ENCODE measurements at places on chromosomes 1 and 21. TPM values are rescaled to one million over a fixed set of nuclear protein-coding genes. Genes with fewer than 3 reads are reported as not detected.

TEKT2 gene
- 5.9 TPM for polyA plus RNA-seq

GRCh38 chr1:32903991-32904785 is 3.0 kb upstream of the TMEM54 start:
- no peak for DNase-seq

DNA sequence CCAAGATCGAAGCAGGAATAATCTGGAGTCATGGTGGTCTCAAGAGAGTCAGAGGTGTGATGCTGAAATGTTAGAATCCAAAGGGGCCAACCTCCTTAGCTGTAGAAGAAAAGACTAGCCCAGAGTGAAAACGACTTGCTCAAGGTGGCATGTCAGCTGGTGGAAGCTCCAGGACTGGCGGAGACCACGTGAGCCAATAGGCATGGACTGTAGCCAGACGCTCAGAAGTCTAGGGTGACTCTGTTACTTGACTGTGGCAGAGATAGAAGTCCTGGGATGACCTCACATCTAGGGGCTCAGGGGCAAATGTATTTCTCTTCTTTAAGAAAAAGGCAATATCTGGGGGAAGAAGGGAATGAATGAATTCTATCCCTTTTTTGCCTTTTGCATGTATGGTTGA is 267.4 kb downstream of the ATG4C start:
- no peak for DNase-seq

- DNase-seq = no peak
Observed at GRCh38 chr1:240912821-240913220, 300.9 kb upstream of the GREM2 start.

- no peak for DNase-seq
Observed at GRCh38 chr1:192626366-192627179, 9.4 kb upstream of the RGS13 start.

- DNase-seq = no peak
Observed at GRCh38 chr1:65449214-65449823, 28.9 kb downstream of the LEPR start.

XPR1 gene
- polyA plus RNA-seq = 24.6 TPM

DNA sequence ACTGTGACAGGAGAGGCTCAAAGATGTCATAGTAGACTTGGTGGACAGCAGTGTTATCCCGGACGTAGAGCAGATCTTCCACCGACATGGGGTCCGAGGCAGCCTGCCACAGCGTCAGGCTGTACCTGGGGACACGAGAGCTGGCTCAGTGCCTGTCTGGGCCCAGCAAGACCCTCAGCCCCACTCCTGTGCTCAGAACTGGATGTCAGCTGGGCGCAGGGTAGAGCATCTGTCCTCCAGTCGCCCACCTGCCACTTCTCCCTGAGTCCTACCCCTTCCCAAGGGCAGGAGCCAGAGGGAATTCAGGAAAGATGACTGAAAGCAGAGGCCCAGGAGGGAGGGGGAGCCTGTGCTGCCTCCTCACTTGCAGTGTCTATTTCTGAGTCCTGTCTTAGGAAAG is 11.7 kb downstream of the FAM151A start:
- no peak for DNase-seq

GRCh38 chr1:160361814-160362167 is 5.1 kb upstream of the NHLH1 start:
- no peak for DNase-seq

GRCh38 chr1:88188038-88188437 is 496.0 kb upstream of the PKN2 start:
- no peak for DNase-seq

DNA sequence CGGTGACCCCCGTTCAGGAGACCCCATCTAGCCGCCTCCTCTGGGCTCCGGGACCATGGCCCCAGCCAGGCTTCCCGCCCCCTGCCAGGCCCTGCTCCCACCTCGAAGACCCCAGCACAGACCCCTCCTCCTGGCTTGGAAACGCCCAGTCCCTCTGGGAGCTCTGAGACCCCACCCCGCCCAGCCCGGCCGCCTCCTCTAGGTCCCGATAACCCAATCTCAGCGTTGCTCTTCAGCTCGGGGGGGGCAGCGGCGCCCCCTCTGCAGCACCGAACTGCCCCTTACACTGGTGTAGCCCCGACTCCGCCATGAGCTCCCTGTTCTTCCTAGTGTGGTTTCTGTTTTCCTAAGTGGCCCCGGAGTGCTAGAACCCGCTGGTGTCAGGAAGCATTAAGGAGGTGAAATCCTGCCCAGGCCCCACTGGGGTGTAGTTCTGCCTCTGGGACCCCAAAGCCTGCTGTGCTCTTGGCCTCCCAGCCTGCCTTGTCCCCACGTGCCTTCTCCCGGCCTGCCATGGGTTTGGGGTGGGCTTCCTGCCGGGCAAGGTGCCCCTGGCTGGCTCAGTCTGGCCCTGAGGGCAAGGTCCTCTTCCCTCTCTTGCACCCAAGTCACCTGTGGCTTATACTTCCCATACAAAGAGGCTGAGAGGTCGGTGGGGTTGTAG is 10.7 kb upstream of the MMEL1 start:
- DNase-seq = no peak

SIK1 gene
- polyA plus RNA-seq = 36.0 TPM

CTSK gene
- polyA plus RNA-seq = 37.6 TPM

GRCh38 chr1:209202830-209203532 is 380.5 kb upstream of the CAMK1G start:
- no peak for DNase-seq

All from left lung (tissue), 14 donors.